ENCODE measurements at places on chromosomes 1 and 21. TPM values are rescaled to one million over a fixed set of nuclear protein-coding genes. Genes with fewer than 3 reads are reported as not detected.

Gene DISP3
- total RNA-seq, result 0.64 TPM

Gene BCL2L15
- total RNA-seq, result 0.35 TPM

Gene FAM151A
- 0.34 TPM for total RNA-seq

Gene A3GALT2
- not detected for total RNA-seq

Gene VTCN1
- total RNA-seq, result 0.06 TPM

Gene FAM43B
- 4.3 TPM for total RNA-seq

Gene TMOD4
- not detected for total RNA-seq

Gene CDCA8
- total RNA-seq, result 44.5 TPM

Gene TLCD4
- total RNA-seq, result 6.3 TPM

Gene LCK
- total RNA-seq, result 0.07 TPM

Gene BRINP3
- total RNA-seq, result not detected

Gene C8B
- not detected for total RNA-seq

Gene OPRD1
- 0.01 TPM for total RNA-seq

Gene PTPN7
- not detected for total RNA-seq

All from A549 treated with dexamethasone at 1 μM for 4 hours (cell line).